ENCODE measurements at places on chromosomes 5 and 9.

GRCh38 chr9:130535818-130536521 is 43.4 kb upstream of the FUBP3 start:
- DNase-seq = no peak

- DNase-seq = no peak
Measured at GRCh38 chr5:122354293-122354692, 42.3 kb downstream of the SNCAIP start.

GRCh38 chr5:8730194-8730593 is 815.7 kb downstream of the SEMA5A start:
- DNase-seq = no peak

- no peak for DNase-seq
Measured at GRCh38 chr5:151499501-151500035, 52.2 kb downstream of the SLC36A1 start.

DNA sequence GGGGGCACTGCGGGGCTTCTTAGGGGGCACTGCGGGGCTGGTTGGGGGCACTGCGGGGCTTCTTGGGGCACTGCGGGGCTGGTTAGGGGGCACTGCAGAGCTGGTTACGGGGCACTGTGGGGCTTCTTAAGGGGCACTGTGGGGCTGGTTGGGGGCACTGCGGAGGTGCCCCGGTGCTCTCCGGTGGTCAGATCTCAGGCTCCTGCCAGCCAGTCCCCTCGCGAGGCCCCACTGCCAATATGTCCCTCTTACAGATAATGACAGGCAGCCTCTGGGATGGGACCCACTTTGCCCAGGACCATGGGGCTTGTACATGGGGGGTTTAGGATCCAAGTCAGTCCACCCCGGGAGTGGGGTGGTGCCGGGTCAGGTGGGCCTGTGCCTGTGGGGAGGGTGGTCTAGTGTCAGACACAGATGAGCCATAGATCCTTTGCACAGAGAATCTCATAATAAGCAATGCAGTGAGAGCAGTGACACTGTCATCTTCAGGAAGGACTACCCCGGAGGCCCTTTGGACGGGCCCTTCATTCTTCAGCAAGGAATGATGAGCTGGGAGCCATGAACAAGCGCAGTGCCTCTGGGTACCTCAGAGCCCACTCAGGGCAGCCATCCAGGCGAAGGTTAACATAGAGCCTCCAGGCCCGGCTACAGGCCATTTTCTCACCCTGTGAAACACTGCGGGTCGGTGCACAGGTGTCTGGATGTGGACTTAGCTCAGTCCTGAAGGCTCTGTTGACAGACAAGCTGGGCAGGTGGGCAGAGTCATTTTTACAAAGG is 38.2 kb downstream of the COL5A1 start:
- DNase-seq = no peak
